ENCODE measurements at places on chromosomes 4 and X.

DNA sequence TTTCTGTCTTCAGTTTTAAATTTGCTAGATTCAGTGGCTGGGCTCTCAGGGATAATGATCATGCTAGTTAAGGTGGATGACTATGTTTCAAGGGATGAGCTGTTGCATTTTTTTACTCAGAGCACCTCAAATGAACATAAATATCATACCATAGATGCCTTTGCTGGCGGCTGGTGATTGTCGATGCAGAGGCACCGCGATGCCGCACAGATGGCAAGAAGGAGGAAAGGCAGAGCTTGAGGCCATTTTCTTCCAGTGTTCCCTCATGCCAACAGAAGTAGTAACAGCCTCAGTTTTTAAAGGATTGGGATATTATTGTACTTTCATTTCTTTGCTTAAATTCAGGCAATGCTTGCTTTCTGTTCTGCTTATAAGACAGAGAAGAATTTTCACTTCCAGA is 654.7 kb upstream of the IGFBP7 start:
- no peak for DNase-seq

- DNase-seq, result no peak
These were observed 159.6 kb upstream of the RBPJ start for GRCh38 chr4:26161030-26161824.

GRCh38 chr4:161655148-161655547 is 508.7 kb downstream of the FSTL5 start:
- no peak for DNase-seq

DNA sequence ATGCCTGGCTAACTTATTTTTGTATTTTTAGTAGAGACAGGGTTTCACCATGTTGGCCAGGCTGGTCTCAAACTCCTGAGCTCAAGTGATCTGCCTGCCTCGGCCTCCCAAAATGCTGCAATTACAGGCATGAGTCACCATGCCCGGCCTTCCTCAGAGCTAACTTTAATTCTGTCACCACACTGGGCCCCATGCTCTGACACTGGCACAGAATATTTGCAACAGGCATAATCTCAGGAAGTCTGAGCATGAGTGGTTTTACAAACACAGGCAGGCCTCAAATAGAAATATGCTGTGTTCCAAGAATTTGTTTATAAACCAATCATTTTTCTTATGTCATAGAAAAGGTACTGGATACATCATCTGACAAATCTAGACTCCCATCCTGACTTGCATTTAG is 32.7 kb upstream of the FAM9C start:
- no peak for DNase-seq

GRCh38 chrX:80807992-80808735 is 1.5 kb downstream of the BRWD3 start:
- peak; percentile 83 for DNase-seq

DNA sequence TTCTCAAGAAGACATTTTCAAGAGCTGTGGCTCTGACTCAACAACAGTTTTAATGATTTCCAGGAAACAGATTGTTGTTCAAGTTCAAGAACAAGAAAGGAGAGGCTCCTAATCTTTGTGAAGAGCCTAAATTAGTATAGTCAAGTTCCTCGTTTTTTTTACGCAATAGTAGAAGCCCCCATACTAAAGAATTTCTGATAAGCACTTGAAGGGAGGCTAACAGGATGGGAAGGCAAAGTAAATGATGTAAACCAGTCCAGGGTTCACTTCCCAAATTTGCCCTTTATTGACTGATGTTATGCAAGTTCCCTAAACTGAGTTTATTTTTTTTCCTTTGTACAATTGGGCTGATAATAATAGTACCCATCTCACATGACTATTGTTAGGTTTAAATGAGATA is 178.2 kb downstream of the RTL9 start:
- no peak for DNase-seq

DNA sequence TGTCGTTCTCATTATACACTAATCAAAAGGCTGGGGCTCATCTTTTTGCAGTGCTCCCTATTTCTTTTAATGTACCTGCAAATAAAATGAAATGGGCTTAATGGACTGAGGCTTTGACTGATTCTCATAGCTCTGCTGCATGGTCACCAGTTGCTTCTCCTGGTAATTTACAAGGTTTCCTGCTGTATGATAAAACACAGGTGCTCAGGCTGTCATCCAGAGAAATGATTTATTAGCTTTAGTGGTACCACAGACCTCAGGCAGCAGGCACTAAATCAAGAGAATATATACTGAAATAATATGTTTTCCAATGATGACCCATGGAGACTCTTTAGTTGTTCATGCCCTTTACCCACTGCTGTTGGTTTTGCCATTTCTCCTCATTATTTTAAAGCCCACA is 137.7 kb downstream of the C4orf33 start:
- no peak for DNase-seq

GRCh38 chr4:188316391-188316790 is 177.2 kb downstream of the TRIML1 start:
- DNase-seq, result no peak

GRCh38 chr4:14874990-14875389 is 127.3 kb upstream of the CPEB2 start:
- no peak for DNase-seq

DNA sequence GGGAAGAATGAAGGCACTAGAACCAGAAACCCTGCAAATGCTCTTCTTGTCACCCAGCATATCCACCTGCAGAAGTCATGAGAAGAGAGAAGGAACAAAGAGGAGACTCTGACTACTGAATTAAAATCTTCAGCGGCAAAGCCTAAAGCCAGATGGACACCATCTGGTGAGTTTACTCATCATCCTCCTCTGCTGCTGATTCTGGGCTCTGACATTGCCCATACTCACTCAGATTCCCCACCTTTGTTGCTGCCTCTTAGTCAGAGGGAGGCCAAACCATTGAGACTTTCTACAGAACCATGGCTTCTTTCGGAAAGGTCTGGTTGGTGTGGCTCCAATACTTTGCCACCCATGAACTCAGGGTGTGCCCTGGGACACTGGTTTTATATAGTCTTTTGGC is 181.7 kb downstream of the AR start:
- no peak for DNase-seq

- DNase-seq, result no peak
These were observed 22.7 kb upstream of the TBC1D14 start for GRCh38 chr4:6886886-6887285.

GRCh38 chrX:3425031-3425430 is 78.6 kb upstream of the MXRA5 start:
- no peak for DNase-seq

All from left hindlimb (tissue), 1 donor.